ENCODE measurements at places on chromosomes 1 and 21.
A peak's percentile ranks its signal among the peaks of the same experiment; 100 is the strongest.

- no peak for DNase-seq
Measured at GRCh38 chr1:42162181-42162580, 2.4 kb downstream of the GUCA2A start.

DNA sequence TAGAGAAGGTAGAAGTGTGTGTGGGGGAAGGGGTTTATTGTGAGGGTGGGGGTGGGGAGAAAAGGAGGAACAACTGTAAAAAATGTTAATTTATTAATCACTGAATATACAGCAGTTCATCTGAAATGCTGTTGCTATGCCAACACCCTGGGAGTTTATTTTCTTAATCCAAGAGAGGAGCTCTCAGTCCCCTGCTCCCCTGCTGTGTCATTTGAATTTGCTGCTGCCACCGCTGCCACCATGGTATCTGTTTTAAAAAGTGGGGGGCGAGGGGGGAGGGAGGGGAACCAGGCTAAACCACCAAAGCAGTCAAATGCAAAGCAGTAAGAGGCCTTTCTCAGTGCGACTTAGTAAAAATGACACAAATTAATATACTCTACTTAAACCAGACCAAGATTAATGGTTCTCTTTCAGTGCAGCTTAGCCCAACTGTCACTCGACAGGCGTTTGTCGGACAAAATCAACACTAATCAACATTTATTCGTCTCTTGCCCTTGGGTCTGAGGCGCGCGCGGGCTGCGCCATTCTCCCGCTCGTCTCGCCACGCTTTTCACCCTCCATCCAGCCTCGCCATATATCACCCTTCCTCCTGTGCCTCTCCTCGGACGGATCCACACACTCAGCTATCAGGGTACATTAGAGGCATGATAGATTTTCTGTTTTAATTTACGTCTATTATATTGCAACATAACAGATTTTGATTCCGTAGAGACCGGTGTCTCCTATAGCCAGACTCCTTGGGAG is 76.2 kb downstream of the PBX1 start:
- DNase-seq = no peak

GRCh38 chr1:45458894-45459293 is 32.1 kb downstream of the TESK2 start:
- DNase-seq = no peak

GRCh38 chr1:227357171-227357926 is 39.1 kb upstream of the CDC42BPA start:
- DNase-seq = no peak

DNA sequence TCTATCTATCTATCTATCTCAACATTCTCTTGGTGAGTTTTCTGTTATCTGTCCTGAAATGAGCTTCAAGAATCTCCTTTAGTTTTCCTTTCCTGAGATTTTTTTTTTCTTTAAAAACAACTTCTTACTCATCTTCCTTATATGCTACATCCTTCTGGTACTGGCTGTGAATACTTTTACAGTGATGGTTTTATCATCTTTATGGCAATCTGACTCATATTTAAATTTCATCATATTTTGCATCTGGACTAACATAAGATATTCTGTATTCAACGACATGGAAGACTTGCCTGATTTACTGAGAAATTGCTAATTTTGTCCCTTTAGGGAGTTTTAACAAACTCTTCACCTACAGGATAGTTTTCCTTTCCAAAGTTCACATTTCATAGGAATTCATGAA is 33.0 kb downstream of the PDE4B start:
- no peak for DNase-seq

DNA sequence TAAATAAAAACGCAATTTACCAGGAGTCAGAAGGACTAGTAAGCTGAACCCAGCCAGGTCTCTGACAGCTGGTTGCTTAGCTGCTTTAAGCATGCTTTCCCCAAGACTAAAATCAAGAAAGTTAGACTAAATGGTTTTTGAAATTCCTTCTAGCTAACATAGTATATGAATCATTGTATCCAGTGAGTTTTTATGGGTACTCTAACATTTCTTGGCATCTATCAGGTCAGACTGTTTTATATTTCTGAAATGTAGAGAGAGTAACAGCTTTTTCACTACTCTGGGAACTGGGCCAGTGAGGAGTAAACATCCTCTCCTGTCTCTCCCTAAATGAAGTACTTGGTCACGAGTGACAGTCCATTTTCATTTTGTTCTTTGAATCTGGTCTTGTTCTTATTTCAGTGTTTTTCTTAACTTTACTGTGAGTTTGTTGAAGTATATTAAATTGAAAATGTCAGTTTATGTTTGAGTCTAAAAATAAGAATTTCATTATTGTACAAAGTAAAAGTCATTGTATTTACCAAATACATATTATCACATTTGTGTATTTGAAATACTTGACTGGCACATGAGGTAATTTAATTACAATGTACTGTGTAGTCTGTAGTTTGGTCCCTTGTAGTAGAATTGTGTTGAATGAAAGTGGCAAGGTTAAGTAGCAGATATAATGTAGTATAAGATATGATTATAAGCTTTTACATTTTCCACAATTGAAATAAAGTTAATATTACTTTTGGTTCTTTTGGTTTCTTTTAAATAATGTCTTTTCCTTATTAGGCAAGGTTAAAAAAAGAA is 47.6 kb downstream of the PKN2 start:
- DNase-seq = no peak

DNA sequence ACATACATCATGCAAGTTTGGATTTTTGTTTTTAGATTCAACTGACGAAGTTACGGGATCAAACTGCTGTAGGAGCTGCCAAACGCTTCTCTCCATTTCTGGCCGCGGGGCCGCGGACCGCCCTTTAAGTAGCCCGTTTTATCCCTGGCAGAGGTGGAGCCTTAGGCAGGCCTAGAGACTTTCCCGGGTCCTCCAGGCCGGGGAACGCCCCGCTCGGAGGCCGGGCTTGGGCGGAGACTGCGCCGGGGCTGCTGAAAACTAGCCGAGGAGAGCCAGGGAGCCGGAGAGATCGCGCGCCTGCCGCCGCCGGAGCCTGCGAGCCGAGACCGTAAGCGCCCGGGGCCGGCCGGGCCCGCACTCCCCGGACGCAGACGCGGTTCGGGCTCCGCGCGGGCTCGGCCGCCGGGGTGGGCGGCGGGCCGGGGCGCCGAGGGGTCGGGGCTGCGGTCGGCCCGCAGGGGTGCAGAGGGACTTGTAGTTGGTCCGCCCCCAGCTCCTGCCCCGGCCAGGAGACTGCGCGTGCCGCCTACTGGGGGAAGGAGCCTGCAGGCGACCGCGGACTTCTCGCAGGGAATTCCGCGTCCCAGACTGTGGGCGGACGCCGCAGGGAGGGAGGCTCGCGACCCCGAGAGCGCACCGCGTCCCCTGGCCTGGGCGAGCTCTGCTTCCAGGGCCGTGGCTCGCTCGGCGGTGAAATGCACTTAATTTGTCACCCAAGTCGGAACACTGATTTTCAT is at the start of gene EPHX1:
Gene EPHX1, plus strand, starts transcription at position 283 of the 737 bp plus-strand sequence. CDS start 18,606 bp downstream, outside the sequence.
- DNase-seq = peak; percentile 56

- no peak for DNase-seq
Measured at GRCh38 chr1:6035719-6036118, 10.0 kb upstream of the KCNAB2 start.

GRCh38 chr1:233256191-233256590 is 39.3 kb downstream of the PCNX2 start:
- no peak for DNase-seq

DNA sequence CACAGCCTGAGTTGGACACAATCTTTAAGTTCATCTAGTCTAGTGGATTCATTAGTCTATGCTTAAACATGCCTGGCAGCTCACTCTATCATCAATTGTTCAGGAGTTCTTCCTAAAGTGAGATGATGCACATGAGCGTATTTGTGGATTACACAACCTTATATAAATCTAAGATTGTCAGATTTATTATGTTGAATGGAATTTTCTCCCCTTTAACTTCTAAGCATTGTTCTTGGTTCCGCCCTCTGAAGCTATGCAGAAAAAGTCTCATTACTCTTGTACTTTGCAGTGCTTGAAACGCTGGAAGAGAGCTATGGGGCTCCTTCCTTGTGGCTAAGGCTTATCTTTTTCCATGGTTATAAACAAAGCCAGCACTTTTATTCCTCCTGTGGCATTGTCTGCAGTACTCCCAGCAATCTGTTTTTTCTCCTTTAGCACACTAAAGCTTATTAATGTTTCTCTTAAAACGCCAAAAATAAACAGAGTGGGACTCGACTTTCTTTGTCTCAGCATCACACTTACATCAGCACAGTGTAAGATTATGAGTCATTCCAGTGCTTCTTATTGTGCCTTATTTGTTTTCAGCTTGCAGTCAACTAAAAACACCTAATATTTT is 316.8 kb upstream of the CAMK1G start:
- DNase-seq = no peak

- DNase-seq = no peak
Measured at GRCh38 chr1:209391792-209392191, 191.7 kb upstream of the CAMK1G start.

GRCh38 chr1:245469734-245470133 is 314.9 kb downstream of the KIF26B start:
- no peak for DNase-seq

DNA sequence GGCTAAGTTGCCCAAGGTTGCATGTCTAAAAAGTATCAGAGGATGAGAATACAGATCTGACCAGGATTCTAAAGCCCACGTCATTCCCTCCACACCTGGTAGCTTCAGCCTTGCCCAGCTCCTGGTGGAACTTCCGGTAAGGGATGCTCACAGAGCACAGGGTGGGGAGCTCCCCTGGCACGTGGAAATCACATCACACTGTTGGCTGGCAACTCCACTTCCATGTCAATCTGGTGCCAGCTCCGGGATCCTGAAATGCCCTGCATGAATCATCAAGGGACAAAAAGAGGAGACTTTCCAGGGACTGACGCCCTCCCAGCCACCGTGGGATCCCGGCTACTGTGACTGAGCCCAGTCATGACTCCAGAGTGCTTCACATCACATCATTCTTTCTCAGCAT is 12.4 kb upstream of the BCAR3 start:
- DNase-seq = no peak

GRCh38 chr21:42705346-42705745 is 51.9 kb downstream of the PDE9A start:
- DNase-seq = no peak

DNA sequence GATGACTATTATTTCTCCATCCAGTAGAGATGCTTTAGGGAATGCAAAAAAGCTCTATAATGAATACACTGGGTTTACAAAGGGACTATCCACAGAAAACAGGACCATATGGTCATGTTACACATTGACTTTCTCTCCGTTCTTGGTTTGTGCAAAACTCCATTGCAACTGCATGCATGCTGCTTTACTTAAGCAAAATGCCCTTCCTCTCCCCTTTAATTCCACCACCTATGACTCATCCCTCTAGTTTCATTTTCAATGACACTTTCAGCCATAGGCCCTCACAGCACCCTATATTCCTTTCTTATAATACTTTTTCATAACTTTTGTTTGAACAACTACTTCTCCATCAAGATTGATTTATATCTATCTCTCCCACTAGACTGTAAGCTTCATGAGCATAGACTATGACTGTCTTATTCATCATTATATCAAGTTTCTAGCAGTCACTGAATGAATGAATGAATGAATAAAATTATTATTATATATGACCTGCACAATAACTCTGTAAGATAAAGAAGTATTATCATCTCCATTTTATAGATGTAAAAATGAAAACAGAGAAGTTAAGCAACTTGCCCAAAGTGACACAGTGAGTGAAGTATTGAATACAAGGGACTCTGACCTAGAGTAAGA is 248.9 kb downstream of the PLPP3 start:
- no peak for DNase-seq

GRCh38 chr1:27668808-27669723 is 2.9 kb downstream of the IFI6 start:
- DNase-seq = peak; percentile 83

- peak; percentile 41 for DNase-seq
Measured at GRCh38 chr1:33055210-33056008, 18.7 kb upstream of the AK2 start.

GRCh38 chr1:175521249-175522040 is 221.9 kb downstream of the TNR start:
- DNase-seq = no peak

DNA sequence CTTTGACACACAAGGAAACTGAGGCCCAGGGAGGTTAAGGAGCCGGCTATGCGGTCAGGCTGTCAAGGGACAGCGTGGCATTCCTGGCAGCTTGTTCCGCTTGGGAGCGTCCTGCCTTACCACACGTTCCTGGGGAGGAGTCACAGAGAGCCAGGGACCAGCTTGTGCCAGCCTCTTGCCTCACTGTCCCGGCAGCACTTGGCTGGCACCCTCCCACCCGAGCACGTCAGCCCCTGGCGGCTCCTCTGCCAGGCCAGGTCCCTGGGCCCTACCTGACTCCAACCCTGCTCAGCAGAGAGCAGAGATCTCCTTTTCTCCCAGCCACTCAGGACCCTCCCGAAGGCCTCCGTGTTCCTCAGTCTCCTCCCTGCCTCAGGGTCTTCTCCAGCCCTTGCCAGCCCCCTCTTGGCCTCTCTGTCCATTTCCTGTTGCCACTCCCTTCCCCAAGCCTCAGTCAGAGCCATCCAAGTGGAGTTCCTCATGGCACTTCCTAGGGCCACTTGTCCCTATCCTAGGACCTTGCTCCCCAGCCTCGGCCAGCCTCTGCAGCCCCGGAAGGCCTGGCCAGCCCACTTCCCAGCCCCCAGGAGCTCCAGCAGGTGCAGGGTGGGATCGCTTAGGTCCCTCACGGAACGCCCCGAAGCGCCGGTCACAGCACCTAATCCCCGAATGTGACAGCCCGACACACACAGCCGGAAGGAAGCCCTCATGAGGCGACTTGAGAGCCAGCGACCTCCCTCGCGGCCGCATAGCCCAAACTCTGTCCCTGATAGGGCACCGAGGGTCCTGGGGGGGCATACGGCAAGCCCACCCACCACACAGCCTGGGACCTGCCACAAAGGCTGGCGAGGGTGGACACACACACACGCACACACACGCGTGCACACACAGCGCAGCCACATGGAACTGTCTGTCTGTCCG is 130.3 kb downstream of the CASZ1 start:
- no peak for DNase-seq

DNA sequence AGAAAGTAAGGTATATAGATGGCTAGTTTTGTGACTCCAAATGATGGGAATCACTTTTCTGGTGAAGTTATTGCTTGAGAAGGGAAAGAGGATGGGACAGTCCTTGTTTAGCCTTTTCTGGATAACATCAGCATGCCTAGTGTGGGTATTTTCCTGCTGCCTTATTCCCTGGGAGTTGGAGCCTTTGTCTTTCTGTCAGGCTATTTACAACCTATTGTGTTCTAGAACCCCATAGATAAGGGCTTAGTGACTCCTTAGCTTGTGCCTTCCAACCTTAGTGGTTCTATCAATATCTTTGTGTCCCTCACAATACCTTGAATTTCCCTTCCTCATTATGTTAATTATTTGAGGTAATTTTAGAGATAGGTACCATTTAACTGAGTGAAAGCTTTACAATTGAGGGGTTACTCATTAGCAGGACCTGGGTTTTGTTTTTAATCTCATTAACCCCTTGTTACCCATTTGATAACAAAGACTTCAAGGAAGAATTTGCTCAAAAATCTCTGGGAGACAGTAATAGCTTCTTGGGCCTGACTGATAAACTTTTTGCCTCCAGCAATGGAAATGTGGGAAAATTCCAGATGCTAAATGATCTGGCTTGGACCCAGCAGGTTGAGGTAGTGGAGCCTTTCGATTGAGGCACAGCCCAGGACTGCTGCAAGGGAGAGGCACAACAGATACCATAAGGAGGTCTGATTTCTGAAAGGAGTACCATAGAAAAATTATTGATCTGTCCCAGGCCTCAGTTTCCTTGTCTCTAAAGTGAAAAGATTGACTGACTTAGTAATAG is 49.0 kb downstream of the CACHD1 start:
- no peak for DNase-seq

GRCh38 chr1:233613252-233614172 is at the start of gene KCNK1:
TSS of gene KCNK1 (plus strand) at chr1:233614106. CDS start at chr1:233614172, 66 bp downstream.
- no peak for DNase-seq

Measured in CD4-positive, alpha-beta T cell treated with Interleukin-6 at 100 ng/mL for 8 hours (primary cell).